ENCODE measurements at places on chromosomes 1 and 21.

DNA sequence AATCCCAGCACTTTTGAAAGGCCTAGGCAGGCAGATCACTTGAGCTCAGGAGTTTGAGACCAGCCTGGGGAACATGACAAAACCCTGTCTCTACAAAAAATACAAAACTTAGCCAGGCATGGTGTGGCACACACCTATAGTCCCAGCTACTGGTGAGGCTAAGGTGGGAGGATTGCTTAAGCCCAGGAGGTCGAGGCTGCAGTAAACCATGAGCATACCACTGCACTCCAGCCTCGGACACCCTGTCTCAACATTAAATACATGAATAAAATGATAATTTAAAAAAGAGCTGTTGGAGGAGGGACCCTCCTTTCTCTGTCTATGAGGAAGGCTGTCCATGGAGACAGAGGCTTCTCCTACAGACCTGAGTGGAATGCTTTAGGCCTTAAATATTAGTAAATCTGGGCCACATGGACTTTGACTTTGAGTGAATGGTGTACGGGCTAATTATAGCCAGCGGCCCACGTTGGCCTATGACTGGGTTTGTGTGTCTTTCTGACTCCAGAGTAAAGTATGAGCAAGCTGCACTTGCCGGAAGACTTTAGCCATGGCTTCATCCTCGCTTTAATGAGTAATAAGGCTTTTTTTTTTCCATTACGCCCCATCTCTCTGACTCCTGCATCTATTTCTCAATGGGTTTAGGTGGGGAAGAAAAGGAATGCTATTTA lies 21.3 kb downstream of the RAB3B start:
- H3K36me3 ChIP-seq, result no peaks in the 10 kb centered on the region
- no peaks in the 10 kb centered on the region for H3K4me1 ChIP-seq
- H3K4me3 ChIP-seq, result no peak overlapping the region
- no peak for DNase-seq
- no peaks in the 10 kb centered on the region for H3K27me3 ChIP-seq

- H3K4me3 ChIP-seq, result peak overlapping the region; percentile 71
- peak overlapping the region; percentile 84 for H3K27ac ChIP-seq
- peaks cover 36% of the 10 kb centered on the region for H3K4me1 ChIP-seq
- no peaks in the 10 kb centered on the region for H3K36me3 ChIP-seq
- no peaks in the 10 kb centered on the region for H3K27me3 ChIP-seq
Measured at GRCh38 chr1:26696119-26696653, 371 bp downstream of the ARID1A start.

- no peaks in the 10 kb centered on the region for H3K4me1 ChIP-seq
- no peak overlapping the region for H3K4me3 ChIP-seq
- no peak overlapping the region for H3K27ac ChIP-seq
Measured at GRCh38 chr1:23470282-23471070, 13.5 kb downstream of the ASAP3 start.

- no peak overlapping the region for H3K4me3 ChIP-seq
- DNase-seq, result no peak
- no peaks in the 10 kb centered on the region for H3K36me3 ChIP-seq
- no peaks in the 10 kb centered on the region for H3K27me3 ChIP-seq
- H3K27ac ChIP-seq, result no peak overlapping the region
- no peaks in the 10 kb centered on the region for H3K4me1 ChIP-seq
Measured at GRCh38 chr21:22393324-22393723, 1395.1 kb downstream of the NCAM2 start.

- peaks cover 37% of the 10 kb centered on the region for H3K36me3 ChIP-seq
- H3K27ac ChIP-seq, result peak overlapping the region; percentile 34
Measured at GRCh38 chr1:226736001-226736907, 2.8 kb downstream of the ITPKB start.

DNA sequence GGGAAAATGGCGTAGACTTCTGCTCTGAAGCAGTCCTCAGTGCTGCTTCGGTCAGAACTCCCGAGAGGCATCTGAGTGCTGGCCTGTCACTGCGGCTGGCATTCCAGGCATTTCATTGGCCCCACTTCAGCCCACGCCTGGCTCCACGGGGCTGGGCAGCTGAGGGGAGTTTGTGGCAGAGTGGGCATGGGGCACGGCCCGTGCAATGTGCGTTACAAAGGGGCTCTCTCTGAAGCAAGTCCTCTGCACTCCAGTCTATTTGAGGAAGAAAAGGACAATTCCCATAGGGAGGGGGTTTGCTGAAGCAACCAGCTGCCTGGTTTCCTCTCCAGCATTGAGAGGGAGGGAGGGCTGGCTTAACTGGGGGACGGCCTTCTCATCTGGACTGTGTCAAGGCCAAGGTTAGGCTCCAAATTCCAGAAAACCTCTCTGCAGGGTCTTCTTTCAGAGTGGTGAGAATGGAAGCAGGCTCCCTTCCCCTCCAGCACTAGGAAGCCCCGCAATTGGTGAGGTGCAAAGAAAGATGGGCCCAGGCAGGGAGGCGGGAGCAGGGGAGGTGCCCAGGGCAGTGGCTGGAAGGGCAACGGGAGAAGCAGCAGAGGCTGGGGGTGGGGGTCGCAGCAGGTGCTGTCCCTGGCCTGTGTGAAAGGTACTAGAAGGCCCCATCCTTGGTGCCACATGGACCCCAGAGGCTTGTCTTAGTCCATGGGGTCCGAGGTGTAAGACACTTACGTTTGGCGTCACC lies 21.1 kb upstream of the GPR157 start:
- H3K36me3 ChIP-seq, result no peaks in the 10 kb centered on the region
- H3K4me3 ChIP-seq, result no peak overlapping the region
- H3K27ac ChIP-seq, result no peak overlapping the region
- H3K4me1 ChIP-seq, result no peaks in the 10 kb centered on the region

GRCh38 chr1:69846267-69846666 lies 278.5 kb downstream of the LRRC7 start:
- no peaks in the 10 kb centered on the region for H3K27me3 ChIP-seq
- no peaks in the 10 kb centered on the region for H3K4me1 ChIP-seq
- no peak overlapping the region for H3K4me3 ChIP-seq
- no peak overlapping the region for H3K27ac ChIP-seq

Measured in natural killer cell (primary cell).